ENCODE measurements at places on chromosomes 1 and 21.

DNA sequence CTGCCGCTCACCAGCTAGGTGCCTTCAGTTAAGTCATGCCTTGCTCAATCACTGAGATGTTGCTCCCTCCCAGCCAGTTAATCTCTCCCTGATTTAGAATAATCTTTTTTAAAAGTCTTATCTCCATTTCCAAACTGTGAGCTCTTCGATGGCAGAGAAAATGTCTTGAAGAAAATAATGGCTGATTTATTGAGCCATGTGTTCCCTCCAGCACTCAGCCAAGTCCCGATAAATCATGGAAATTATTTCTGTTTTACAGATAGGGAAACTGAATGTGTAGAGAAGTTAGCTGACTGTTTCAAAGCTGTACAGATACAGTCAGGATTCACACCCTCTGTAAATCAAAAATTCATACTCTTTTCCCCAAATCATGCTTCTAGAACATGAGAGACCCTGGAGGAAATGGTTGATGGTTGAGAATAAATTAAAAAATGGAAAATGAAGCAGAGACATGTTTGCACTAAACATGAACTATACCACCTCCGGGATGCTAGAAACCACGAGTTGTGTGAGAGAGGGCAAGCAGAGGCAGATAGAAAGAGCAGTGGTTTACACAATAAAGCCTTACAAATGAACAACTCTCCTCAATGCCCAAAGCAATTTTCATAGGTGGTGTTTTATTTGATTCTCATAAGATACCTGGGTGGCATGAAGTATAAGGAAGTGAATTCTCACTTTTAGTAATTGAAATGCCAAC is 376.4 kb downstream of the PLPP3 start:
- no peak for DNase-seq

- no peak for DNase-seq
Measured at GRCh38 chr1:46535063-46535462, 16.4 kb downstream of the KNCN start.

- DNase-seq, result peak; percentile 81
Measured at GRCh38 chr1:77473690-77474089, 191.9 kb downstream of the AK5 start.

DNA sequence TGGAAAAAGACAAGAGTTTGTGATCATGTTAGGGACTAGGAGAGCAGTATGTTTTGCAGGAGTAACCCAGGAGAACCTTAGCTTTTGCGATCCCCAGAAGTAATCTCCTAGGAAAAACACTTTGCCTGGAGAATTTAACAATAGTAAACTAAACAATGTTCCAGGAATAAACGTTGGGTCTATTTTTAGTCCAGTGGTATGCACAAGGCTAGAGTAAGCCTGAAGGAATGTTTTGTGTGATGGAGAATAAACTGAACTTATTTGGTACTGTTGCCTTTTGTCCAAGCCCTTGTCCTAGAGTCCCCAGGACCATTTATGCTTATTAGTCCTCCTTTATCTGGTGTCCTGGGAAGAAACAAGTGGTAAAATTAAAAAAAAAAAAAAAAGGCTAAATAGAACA is 28.7 kb upstream of the RGS5 start:
- peak; percentile 58 for DNase-seq
